ENCODE measurements at places on chromosomes 13 and 19.

- peak; percentile 25 for DNase-seq
Measured at GRCh38 chr13:109818886-109819285, 32.5 kb upstream of the IRS2 start.

GRCh38 chr19:1133471-1133929 is 29.7 kb downstream of the GPX4 start:
- DNase-seq, result peak; percentile 24

- DNase-seq, result no peak
Measured at GRCh38 chr19:10683064-10683426, 18.2 kb upstream of the QTRT1 start.

GRCh38 chr19:18672606-18673337 is 10.7 kb upstream of the CRTC1 start:
- DNase-seq, result peak; percentile 67

- DNase-seq, result peak; percentile 69
Measured at GRCh38 chr19:18939922-18940768, 872 bp downstream of the HOMER3 start.

- no peak for DNase-seq
Measured at GRCh38 chr13:99403458-99403971, 96.3 kb upstream of the GPR183 start.

- DNase-seq, result no peak
Measured at GRCh38 chr13:110374431-110375370, 67.6 kb downstream of the COL4A2 start.

- no peak for DNase-seq
Measured at GRCh38 chr19:41589371-41589770, 13.4 kb downstream of the CEACAM21 start.

DNA sequence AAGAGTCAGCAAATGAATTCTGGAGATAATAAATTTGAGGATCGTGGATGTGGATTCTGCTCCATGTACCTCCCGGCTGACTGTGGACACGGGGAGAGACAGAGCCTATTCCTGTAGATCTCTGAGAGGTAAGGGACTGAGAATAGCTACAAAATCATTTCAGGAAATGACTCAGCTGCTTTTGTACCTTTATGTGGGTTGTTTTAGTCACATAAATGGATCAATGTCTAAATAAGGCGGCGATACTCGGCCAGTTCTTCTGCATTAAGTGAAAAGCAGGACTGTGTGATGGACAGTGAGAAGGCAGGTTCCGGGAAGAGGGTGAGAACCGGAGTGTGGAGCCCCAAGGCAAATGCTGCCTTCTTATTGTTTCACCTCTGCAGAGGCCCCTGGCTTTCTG is 128.1 kb downstream of the EFNB2 start:
- no peak for DNase-seq

DNA sequence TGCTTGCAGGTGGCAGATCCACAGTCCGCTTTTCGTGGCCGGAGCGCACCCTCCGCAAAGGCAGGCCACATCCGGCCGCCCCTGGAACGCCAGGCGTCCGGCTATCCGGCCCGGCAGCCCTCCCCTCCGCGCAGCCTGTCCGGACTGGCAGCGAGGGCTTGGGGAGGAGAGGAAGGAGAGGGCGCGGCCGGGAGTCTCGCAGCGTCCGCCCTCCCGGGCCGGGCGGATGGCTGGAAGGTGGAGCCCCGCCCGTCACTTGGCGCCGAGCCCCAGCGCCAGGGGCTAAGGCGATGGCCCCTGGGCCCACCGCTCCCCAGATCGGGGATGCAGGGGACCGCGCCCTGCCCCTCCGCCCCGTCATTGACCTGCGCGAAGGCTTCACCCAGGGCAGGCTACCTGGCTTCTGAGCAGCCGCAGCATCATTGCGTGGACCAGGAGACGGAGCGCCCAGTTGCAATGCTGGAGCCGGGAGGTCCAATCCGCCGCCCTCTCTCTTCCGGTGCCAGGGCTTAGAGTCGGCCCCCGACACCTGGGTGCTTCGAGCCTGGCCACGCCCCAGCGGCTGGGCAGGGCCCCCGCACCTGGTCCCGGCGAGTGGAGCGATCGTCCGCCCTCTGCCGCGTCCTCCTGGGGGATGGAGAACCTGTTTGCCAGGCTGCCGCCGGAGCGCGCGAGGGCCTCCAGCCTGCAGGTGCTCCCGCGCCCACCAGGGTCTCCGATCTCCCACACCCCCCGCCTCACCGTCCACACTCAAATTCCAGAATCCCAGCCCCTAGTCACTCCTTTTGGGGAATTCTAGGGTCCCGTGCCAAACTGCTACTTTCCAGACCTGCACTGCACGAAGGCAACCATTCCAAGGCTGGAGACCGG is at the start of gene FUT1:
Gene FUT1 (minus strand): TSS at position 146 of the 870 bp plus-strand sequence. CDS start 1,360 bp downstream, outside the sequence.
- no peak for DNase-seq

DNA sequence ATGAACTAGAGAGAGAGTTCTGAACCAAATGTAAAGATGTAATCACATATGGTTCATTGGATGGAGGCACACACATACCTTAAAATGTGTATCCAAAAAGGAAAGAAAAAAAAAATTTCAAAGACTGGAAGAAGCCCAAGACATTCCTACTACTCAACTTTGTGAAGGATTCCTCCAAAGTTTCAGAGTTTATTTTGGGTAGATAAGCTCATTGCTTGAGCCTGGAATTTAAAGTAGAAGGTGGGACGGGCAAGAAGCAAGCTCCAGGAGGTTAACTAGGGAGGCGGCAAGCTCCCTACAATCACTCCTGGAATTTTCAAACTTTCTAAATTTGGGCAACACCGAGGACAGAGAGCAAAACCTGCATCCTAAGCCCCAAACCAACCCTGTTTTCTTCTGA is 1.9 kb downstream of the TSHZ3 start:
- no peak for DNase-seq

DNA sequence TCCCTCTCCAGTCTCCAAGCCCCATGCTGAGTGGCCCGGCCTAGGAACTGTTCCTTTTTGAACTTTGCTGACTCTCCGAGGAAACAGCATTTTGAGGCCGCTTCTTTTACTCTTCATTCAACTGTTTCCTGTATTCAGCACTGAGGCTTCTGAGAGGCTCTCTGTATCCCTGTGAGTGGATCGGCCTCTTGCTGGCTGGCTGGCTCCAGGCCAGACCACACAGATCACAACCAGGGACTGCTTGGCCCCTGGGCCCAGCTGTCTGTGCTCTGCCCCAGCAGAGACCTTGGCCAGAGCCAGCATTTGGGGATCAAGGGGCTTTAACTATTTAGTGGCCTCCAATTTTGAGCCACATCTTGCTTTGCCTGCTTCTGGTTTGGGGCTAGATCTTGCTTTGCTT is 75.6 kb upstream of the KL start:
- DNase-seq, result no peak

DNA sequence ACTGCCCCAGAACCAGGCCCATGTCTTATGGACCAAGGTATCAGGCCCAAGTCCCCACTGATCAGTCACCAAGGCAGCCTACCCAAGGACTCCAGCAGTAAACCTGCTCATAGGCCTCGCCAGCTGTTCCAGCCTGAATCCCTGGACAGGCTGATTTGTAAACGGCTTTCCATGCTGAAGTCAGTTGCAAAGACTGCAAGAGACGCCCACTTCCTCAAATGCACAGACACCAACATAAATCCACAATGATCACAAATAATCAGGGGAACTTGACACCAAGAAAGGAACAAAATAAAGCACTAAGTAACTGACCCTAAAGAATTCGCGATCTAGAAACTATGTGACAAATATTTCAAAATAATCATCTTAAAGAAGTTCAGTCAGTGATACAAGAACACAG is 75.2 kb downstream of the RXFP2 start:
- no peak for DNase-seq

- no peak for DNase-seq
Measured at GRCh38 chr19:36527873-36528193, 238 bp downstream of the ZNF260 start.

Data from fibroblast of gingiva (primary cell).